Neural progenitor cell (in vitro differentiated cells): ENCODE measurements at places on chromosomes 11 and 22.

GRCh38 chr11:102513869-102514268 is 16.7 kb downstream of the MMP7 start:
- no peak for DNase-seq

DNA sequence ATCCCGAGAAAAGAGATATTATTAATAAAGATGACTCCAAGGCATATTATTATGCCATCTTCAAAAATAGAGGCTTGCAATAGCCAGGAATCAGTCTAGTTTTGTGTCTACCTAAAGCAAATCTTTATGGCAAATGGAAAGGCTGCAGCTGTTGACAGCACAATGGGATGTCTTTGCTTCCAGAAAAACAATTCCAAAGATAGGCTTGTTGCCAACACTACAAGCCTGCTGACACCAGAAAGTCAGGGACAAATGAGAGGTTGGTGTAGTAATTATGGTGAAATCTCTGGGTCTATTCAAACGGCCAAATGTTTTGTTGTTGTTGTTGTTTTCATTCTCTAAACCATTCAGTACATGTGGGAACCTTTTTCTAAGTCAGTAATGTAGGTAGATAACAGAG is 101.8 kb downstream of the LUZP2 start:
- peak; percentile 21 for DNase-seq

- DNase-seq = no peak
Measured at GRCh38 chr11:7639643-7640025, 33.7 kb downstream of the CYB5R2 start.

DNA sequence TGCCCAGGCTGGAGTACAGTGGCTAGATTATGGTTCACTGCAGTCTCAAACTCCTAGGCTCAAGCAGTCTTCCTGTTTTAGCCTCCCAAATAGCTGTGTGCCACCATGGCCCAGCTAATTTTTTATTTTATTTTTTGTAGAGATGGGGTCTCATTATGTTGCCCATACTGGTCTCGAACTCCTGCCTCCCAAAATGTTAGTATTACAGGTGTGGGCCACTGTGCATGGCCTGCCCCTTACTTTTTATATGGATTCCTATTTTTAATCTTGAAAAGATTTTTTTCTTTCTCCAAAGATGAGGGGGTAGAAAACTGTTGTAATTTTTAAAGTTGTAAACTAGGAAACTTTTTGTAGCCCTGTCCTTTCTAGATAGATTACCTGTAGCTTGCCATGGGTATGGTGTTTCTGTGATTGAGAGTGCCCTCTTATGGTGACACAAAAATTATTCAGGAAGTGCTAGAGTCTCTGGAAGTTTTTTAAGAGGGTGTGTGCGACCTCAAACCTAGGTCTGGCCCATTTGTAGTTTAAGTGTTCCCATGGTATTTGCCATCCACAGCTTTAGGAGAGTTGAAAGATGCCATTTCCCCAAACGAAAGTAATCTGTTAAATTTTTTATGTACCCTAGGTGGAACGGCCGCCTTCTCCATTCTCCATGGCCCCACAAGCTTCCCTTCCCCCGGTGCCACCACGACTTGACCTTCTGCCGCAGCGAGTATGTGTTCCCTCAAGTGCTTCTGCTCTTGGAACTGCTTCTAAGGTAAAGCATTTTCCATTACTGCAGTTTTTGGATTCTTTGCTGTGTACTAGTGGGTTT is 32.4 kb downstream of the MCAM start:
- DNase-seq = peak; percentile 19

- DNase-seq = no peak
Measured at GRCh38 chr22:46040471-46041465, 63.8 kb upstream of the WNT7B start.

- DNase-seq = peak; percentile 14
Measured at GRCh38 chr22:48660790-48661740, 1166.6 kb downstream of the BRD1 start.
